ENCODE measurements at places on chromosomes 3 and 15. TPM values are rescaled to one million over a fixed set of nuclear protein-coding genes. Genes with fewer than 3 reads are reported as not detected.
A peak's percentile ranks its signal among the peaks of the same experiment; 100 is the strongest.

- peak; percentile 82 for DNase-seq
Observed at GRCh38 chr15:25790000-25790660, 73.0 kb downstream of the ATP10A start.

SLC6A1 gene
- polyA plus RNA-seq, result 2.1 TPM

WDR76 gene
- 7.3 TPM for polyA plus RNA-seq

- DNase-seq, result no peak
Observed at GRCh38 chr15:94611656-94612055, 380.3 kb downstream of the MCTP2 start.

CNTN3 gene
- 7.2 TPM for polyA plus RNA-seq

ABHD17C gene
- polyA plus RNA-seq, result 8.6 TPM

- DNase-seq, result no peak
Observed at GRCh38 chr3:132655471-132655870, 4.1 kb downstream of the ACAD11 start.

DNA sequence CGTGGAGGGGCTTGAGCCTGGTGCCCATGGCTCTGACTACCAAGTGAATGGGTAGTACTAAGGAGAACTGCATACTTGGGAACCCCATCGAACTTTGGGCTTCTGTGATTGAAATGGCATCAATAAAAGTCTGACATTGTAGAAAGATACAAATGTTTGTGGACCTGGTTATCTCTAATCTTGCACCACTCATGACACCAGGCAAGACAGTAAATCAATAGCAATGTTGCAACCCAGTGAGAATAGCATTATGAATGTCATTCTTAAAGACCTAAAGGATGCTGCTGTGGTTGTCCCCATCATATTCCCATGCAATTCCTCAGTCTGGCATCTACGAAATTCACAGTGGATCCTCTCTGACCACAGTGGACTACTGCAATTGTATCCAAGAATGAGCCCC lies 233.6 kb upstream of the LYSMD4 start:
- DNase-seq, result no peak

DNA sequence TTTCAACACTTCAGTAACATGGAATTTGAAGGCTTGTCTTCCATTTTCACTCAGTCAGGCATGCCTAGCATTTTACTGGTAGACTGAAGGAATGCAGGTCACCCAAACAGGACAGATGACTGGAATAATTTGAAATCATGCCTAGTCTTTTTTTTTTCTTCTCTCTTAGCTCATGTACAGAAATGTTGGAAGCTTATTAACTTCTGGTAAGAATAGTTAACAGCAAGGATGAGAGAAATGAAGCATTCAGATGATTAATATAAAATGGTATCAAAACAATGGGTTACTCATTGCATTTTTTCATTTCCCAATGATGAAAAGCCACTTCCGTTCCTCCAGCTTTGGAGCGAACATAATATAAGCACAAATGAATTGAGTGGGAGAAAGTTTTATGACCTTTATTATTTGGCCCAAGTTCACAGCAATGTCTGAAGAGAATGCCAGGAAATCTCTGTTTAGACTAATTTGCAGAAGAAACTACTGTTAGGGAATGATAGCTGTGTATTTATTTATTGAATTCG lies 431.6 kb upstream of the RASGRP1 start:
- DNase-seq, result no peak

DNA sequence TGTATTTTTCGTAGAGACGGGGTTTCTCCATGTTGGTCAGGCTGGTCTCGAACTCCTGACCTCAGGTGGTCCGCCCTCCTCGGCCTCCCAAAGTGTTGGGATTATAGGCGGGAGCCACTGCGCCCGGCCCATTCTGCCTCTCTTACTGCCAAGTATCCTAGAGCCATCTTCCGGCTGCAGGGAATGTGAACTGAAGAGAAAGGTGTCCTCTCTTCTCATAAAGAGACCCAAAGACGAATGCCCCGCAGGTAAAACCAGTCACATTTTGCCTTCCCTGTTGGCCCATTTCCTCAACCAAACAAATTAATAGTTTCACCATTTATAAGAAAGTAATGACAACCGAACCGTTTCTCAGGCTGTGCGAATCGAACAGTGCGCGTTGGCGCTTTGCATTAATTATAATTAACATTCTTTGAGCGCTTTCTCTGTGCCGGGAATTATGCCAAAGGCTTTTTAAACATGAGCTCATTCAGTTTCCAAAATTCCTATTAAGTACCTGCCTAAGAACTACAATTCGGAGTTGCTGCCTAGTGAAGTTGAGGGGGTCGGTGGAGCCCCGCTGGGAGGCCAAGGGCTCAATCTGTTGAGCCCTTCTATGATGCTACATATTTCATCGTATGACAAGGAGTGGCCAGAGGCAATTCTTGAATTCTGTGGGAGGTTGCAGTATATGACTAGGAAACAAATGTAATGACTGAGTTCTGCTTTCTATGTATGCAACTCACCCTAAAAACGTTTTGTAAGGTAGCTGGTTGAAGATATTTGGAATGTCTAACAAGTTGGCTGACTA lies 819 bp upstream of the RPL24 start:
- DNase-seq, result no peak

DNA sequence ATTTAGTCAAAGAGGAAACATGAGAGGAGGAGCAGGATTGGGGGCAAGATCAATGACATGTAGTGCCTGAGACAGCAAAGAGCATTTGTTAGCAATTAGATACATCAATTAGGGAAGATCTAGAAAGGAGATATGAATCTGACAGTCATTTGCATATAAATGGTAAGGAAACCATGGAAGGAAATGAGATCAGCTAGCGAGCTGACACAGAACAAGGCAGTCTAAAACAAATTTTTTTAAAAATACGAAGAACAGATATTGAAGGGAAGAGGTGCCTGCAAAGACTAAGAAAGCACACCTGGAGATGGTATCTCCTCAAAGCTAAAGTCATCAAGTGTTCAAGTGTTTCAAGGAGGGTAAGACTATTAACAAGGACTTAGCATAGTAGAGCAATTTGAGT lies 4.6 kb downstream of the EPM2AIP1 start:
- DNase-seq, result no peak

ATP13A3 gene
- 24.4 TPM for polyA plus RNA-seq

DNA sequence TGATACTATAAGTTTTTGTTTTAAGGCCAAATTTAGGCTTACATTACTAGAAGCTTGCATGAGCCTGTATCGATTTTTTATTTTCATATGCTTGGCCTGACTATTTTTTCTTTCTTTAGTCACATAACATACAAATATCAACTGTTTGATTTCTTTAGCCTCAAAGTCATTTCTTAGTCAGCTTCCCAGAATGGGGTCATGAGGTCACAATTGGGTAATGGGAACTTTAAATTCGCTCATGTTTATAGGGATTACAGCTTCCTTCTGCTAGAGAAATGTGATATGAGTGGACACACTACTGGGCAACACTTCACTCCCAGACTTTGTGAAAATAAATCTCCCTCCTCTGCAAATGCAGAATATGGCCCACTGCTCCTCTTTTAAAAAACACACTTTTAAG lies 9.1 kb upstream of the TIPARP start:
- no peak for DNase-seq

CACNA2D3 gene
- polyA plus RNA-seq, result 2.4 TPM

ATP13A4 gene
- 0.72 TPM for polyA plus RNA-seq

- DNase-seq, result no peak
Observed at GRCh38 chr3:157535667-157536066, 32.5 kb upstream of the VEPH1 start.

- DNase-seq, result no peak
Observed at GRCh38 chr15:75200765-75201615, 692 bp upstream of the C15orf39 start.

GOLGA8T gene
- not detected for polyA plus RNA-seq

DNA sequence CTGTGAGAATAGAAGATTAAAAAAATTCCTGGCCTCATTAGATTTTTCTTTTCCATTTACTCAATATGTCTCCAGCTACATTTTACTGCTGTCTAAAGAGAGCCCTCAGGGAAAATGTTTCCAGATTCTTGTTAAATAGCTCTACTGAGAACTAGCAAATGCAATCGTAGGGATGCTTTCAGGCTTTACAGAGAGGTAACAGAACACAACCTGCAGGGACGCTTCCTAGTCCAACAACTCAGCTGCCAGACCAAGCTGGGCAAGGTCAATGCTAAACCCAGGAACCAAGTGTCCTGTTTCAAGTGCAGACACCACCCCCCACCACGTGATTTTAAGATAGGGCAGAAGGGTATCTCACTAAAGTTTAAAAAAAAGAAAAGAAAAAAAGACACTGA lies 25.2 kb downstream of the ARHGEF3 start:
- DNase-seq, result no peak

DNA sequence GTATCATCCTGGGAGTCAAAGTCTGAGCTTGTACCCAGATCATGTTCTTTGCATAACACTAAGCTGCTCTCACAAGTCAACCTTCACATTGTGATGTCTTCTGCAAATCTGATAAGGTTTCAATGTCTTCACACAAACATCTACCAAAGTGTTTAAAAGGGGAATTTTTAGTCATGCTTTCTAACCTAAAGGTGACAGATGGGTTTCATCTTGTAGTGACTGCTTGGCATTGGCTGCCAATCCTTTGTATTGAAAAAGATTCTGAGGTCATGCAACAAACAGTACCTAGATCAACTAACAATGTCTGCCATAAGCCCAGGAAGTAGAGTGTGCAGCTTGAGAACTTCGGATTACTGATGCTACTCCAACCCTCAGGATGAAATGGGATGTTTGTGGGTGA lies 43.6 kb upstream of the DIPK2A start:
- DNase-seq, result no peak

GRCh38 chr3:188269040-188269439 lies 115.1 kb downstream of the LPP start:
- no peak for DNase-seq

RAB8B gene
- 15.1 TPM for polyA plus RNA-seq

- DNase-seq, result no peak
Observed at GRCh38 chr3:12323237-12323636, 34.4 kb downstream of the PPARG start.

- DNase-seq, result no peak
Observed at GRCh38 chr3:49346797-49347251, 7.0 kb upstream of the USP4 start.

GRAMD1C gene
- polyA plus RNA-seq, result 1.7 TPM

SEMA3B gene
- polyA plus RNA-seq, result 43.9 TPM

DNA sequence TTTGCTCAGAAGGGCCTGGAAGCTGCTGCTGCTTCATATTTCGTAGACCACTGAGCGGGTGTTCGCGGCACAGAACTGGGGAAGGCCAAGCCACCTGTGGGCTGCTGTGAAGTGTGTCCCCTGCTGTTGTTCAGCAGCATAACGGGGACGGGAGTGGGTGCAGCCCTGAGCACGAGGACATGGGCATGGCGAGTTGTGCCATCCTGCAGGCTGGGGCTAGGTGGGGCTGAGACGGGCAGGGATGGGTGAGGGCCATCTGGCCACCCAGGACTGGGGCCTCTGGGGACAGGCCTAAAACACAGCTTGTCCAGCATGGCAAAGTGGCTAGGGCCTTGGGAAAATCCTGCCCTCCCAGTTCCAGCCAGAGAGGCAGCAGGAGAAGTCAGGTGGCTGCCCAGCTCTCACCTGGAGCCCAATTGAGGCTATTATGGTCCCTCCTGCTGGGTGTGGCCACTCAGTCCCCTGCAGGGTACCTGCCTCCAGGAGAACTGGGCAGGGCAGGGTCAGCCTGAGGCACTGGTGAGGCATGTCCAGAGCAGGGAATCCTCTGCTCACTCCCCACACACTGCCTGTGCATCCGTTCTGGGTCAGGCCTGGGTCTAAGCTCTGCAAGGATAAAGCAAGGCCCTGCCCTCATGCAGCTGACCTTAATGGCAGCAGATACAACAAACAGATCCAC lies 29.5 kb downstream of the CFAP100 start:
- no peak for DNase-seq

AMOTL2 gene
- polyA plus RNA-seq, result 73.7 TPM

GABRR3 gene
- polyA plus RNA-seq, result not detected

- no peak for DNase-seq
Observed at GRCh38 chr3:152314677-152315353, 46.1 kb downstream of the MBNL1 start.

UQCRC1 gene
- polyA plus RNA-seq, result 180 TPM

DNA sequence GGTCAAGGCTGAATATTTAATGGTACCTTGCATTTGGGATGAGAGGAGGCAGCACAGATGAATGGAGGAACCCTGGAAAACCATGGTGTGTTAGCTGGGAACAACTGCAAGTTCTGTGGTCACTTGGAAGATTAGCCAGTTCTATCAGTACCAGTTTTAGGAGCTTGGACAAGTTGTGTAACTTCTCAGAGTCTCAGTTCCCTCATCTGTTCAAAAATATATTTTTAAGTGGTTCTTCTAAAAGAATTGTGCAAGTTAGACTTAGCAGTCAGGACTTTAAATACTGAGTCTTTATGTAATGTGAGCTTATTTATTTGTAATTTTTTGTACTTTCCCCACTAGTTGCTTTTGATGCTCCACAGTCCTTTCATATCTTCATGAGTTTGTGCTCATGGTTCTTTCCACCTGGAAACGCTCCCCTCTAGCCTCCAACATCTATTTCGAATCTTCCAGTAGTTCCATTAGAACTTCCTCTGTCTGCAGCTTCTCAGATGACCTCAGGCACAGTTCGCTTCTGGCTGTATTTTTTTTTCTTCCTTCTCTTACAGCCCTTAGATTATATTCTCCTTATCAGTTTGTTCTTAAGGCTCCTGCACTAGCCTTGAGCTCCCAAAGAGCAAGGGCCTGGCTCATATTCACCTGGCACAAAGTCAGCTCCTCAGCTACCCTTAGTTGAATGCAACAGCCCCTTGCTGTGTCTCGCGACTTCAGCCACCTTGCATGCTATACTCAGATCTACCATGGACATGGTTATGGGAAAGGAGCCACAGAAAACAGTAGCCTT lies 27.1 kb downstream of the ITPR1 start:
- DNase-seq, result no peak

DNA sequence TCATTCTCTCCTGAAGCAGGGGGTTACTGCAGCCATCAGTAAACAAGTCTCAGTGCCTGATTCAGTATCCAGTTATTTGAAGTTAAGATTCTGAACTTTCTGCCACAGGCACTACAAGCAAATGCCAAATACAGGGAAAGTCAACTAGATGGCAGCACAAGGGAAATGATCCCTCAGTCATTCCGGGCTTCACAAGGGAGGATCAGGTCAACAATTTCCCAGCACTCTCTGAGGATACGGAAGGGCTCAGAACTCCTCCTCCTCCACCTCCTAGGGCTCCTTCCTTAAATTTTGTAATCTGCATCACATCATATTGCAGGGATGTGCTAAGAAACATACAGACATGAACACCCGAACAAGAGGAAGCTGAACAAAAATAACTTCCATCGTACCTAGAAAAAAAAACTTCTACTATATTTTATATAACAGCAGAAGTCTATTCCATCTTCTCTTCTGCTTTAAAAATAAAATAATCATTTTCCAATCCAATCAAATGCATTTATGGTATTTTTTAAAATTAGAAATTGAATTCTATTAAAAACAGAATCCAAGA lies 187.1 kb downstream of the FMN1 start:
- no peak for DNase-seq

Measured in hindlimb muscle (tissue), 1 donor.